ENCODE measurements at places on chromosomes 13 and 19.
A peak's percentile ranks its signal among the peaks of the same experiment; 100 is the strongest.

GRCh38 chr13:77429320-77430142 lies 102.6 kb upstream of the MYCBP2 start:
- DNase-seq, result no peak

GRCh38 chr13:59679254-59679653 lies 484.5 kb downstream of the DIAPH3 start:
- no peak for DNase-seq

GRCh38 chr13:113804703-113805430 lies 45.8 kb downstream of the TMEM255B start:
- DNase-seq, result peak; percentile 45

GRCh38 chr13:49029570-49029969 lies 53.9 kb downstream of the FNDC3A start:
- no peak for DNase-seq

DNA sequence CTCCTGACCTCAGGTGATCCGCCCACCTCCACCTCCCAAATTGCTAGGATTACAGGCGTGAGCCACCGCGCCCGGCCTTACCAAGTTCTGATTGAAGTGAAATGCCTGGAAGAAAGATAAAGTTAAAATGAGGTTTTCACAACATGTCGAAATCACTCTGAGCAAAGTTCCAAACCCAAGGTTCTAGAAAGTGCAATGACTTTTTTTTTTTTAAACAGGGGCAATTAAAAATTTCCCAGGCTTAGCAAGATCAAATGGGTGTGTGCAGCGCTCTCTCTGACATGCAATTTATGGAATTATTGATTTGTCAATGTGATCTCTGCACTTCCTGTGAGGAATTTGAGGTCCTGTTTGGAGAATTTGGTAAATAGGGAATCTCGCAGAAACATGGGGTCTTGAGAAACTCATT lies 12.8 kb upstream of the MAP2K2 start:
- DNase-seq, result no peak

DNA sequence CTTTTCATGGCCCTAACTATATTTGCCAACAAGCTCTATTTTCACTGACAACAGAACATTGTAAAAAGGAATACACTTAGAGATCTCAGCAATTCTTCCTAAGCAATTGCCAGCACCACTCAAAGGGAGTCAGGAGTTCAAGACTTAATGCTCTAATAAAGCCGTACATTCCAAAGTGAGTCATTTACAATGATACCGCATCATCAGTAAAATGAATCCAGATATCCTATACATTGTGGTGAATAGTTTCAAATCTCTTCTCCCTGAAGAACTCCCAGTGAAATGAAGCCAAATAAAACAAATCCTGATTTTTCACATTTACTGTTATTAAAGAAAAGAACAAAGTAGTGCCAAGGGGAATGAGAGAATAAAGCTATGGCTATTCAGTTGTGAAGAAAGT lies 2898.7 kb upstream of the PCDH20 start:
- DNase-seq, result no peak

GRCh38 chr13:98221234-98221633 lies 44.2 kb upstream of the RNF113B start:
- no peak for DNase-seq

DNA sequence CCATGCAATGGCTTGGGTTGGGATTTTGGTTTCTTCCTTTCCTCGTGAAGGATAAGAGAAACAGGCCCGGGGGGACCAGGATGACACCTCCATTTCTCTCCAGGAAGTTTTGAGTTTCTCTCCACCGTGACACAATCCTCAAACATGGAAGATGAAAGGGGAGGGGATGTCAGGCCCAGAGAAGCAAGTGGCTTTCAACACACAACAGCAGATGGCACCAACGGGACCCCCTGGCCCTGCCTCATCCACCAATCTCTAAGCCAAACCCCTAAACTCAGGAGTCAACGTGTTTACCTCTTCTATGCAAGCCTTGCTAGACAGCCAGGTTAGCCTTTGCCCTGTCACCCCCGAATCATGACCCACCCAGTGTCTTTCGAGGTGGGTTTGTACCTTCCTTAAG lies 24.1 kb downstream of the SPC24 start:
- DNase-seq, result no peak

DNA sequence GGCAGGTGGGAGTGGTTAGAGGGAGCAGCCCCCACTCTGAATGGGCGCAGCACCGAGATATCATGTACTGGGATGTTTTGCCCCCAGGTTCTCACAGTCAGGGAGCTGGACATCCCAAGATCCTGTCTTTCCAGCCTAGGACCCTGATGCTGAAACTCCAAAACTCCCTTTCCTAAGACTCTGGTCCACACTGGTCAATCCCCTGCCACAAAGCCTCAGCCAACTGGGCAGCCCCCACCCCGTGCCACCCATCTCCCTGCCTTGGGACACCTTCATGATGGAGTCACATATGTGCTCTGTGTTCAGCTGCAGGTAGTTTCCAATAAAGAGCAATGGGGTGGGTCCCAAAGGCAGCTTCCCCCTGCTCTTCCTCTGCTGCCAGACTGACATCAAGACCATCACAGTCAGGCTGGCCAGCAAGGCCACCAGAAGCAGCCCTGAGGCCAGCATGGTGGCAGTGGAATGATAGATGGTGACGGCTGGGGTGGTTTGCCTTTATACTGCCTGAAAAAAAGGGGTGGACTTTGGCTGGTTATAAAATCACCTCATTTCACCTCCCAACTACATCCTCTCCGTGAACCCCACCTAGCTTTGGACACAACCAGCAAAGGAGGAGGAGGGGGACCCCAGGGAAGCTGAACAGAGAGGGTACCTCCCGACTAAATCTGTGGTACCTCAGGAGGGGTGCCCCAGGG lies 36.3 kb downstream of the CYP2B6 start:
- no peak for DNase-seq

DNA sequence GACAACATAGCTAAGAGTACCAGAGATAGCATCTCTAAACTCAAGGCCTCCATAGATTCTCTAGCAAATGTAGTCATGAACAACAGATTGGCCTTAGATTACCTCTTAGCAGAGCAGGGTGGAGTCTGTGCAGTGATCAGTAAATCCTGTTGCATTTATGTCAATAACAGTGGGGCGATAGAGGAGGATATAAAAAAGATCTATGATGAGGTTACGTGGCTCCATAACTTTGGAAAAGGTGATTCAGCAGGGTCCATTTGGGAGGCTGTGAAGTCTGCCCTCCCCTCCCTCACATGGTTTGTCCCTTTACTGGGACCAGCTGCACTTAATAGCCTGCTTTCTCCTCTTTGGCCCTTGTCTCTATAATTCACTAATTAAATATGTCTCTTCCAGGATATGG lies 1.4 kb downstream of the ERVV-1 start:
- no peak for DNase-seq

DNA sequence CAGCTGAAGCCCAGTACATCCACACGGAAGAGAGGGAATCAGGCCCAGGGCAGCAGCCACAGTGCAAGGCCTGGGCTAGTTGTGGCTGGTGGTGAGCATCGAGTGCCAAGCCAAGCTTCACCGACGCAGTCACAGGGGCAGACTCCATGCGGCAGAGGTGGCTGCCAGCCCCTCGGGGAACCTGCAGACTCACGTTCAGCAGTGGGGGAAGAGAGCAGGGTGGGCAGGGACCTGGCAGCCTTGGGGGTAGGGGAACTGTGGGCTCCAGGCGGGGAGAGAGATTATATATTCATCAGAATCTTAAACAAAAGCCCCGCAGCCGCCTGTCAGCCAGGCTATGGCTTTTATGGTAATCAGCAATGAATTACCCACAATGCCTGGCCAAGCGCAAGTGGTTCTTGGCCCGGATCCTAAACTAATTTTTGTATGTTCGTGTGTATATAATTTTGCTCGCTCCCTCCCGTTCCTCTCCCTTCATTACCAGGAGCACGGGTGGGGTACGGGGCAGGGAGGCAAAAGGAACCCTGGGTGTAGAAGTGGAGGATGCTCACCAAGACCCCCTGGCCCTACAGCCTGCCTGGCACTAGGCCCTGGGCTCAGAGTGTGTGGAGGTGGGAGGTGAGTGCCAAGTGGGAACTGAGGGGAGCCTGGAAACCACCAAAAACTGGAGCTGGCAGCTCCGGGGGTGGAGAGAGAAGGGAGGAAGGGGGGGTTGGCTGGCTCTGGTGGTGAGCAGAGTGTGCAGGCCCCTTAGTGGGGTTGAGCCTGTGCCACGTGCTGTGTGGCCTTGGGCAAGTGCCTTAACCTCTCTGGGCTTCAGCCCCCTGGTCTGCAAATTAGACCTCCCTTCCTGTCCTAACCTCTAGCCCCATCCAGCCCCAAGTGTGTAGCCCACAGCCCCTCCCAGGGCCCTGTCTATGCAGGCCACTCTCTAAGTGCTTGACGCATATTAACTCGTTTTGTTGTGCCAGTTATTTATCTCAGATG lies 31.9 kb downstream of the PTPRS start:
- DNase-seq, result no peak

GRCh38 chr19:5183616-5184015 lies 157.0 kb downstream of the PTPRS start:
- DNase-seq, result no peak

DNA sequence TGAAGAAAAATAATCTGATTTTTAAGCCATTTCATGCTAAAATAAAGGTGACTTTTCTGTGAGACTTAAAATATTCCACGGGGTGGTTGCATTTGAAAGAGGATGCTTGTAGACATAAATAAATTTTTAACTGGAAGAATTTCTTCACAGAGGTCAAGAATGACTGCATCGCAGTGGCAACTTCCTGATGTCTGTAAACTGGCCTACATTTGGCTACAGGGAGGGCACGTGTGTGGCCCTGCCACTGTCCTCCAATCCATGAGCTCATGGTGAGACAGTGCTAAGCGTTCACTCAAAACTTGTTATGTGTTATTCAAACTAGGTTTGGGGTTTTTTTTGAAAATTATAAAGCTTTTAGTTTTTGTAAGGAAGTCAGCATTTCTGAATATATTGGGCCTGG lies 1089.3 kb downstream of the EFNB2 start:
- DNase-seq, result no peak

DNA sequence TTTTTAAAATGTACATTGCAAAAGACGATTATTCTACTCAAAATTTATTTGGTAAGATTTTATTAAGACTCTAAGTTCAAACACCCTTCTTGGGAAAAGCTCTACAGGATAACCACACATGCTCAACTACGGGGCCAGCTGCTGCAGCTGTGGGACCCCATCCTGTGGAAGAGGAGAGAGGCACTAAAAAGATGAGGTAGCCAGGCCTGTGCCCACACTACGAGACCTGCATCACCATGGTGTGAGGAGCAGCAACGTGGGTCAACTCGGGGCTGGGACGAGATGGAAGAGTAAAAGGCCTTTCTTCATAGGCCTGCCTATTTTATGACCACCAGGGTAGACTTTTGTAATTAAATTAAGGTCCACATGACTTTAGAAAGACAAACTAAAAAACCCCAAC lies 4.6 kb upstream of the CCNP start:
- no peak for DNase-seq

DNA sequence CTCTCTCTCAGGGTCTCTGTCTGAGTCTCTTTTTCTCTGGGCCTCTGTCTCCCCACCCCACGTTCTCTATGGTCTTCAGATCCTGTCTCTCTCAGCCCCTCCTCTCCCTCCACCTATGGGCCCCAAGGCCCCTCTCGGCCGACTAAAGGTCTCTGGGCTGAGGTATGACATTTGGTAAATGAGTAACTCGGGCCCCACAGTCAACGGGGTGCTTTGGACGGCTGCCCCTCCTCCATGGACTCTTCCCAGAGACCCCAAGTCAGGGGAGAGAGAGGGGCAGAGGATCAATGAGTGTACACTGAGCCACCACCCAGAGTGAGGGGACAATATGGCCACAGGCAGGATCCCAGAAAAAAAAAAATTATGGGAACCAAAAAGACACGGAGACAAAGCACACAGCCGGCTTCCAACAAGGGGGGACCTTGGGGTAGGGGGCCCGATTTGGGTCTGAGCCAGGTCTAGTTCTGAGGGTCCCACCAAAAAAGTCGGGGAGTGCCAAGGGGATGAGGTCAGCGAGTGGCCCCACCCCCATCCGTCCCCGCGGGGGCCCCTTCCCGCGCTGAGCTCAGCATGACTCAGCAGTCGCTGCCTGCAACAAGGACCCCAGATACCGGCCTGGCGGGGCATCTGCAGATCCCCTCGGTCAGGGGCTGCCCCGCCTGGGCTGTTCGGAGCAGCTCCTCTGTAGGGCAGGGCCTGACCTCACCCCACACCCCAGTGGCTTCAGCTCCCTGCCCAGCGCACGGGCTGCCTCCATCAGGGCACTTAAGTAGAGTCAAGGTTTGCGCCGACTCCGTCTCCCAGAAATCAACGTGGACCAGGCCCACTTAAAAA lies 1.5 kb upstream of the FTL start:
- DNase-seq, result peak; percentile 88

DNA sequence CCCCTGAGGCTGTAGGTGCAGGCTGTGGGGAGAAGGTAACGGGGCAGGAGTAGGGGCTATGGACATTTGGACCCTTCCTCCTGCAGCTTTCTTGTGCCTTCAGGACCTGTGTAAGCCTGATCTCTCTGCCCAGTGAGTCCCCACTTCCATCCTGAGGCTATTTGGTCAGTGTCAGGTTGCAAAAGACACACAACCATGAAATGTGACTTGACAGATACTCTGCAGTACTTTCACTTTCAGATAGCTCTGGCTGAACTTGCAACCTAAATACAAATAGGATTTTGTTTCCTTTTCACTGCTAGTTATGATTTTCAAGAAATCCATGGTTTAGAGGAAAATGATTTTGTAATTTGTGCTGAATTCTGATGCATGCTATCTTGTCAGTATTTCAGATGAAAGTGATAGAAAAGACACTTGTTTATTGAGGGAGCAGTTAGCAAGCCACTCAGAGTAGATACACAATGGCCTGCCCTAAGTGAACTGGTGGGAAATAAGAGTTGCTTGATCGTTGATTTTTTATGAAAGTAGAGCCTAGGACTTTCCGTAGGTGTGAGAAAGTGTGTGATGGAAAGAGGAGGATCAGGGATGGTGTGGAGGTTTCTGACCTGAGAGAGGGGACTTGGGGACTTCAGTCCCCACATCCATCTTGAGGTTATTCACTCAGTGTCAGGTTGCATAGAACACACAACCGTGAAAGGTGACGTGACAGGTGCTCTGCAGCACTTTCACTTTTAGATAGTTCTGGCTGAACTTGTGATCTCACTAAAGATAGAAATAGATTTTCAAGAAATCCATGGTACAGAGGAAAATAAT lies 18.1 kb upstream of the EID2 start:
- DNase-seq, result no peak

DNA sequence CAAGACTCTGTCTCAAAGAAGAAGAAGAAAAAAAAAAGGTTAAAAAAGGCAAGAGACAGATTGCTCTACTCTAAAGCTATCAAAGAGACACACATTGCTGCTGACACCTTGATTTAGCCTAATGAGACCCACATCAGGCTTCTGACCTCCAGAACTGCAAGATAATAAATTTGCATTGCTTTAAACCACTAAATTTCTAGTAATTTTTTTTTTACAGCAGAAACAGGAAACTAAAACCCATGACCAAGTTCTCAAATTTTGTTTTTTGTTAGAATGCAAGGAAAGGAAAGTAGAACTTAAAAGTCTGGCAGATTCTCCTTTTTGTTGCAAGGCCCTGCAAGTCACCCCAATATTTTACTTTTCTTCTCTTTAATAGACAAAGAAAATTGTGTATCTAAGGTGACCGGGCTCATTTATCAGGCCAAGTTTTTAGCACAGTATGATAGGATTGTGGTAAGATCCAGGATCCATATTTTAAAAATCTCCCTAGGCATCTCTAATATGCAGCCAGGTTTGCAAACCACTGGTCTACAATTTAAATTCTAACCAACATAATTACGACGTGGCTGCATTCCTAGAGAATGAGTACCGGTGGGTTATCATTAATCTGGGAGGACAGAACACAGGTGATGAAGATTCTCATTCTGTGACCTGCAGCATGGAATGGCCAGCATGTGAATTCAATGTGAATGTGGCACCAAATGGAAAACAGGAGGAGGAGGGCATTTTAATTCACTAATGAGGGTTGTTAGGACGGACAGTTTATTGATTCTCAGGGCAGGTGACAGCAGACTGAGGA lies 56.7 kb upstream of the MED4 start:
- no peak for DNase-seq
